ENCODE measurements at places on chromosomes 6 and 20.

DNA sequence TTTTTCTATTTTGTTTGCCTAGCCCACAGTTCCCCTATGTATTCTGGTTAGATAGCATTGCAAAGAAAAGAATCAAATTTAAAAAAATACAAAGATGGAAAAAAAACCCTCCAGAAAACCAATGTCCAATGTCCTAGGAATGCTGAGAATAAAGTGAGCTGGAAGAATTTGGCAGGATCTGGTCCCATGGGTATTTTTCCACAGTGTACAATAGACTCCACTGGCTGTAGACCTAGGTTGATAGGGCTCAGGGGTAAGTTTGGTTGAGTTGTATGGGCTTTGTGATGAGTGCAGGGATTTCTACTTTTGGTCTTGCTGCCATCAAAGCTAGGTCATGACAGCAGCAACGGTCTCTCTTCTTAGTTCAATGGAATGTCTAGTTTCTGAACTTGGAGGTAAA lies 41.5 kb downstream of the SLC22A2 start:
- no peak for DNase-seq

DNA sequence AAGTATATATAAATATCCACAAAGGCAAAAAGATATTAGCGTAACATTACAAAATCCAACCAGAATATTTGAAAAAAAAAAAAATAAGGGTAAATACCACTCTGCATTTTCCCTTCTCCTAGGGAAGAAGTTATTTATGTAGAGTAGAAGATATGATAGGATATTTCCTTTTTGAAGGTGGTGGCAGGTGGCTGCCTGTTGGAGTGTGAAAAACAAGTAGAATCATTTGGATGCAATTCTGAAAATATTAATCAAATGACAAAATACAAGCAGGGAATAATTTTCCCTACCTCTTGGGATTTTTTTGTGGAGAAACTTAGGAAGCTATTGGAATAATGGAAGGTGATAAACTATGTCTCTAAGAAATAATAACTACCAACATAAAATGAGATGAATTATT lies 62.5 kb upstream of the OGFRL1 start:
- DNase-seq = no peak

GRCh38 chr6:33513213-33513612 lies 58.8 kb downstream of the ZBTB9 start:
- no peak for DNase-seq

DNA sequence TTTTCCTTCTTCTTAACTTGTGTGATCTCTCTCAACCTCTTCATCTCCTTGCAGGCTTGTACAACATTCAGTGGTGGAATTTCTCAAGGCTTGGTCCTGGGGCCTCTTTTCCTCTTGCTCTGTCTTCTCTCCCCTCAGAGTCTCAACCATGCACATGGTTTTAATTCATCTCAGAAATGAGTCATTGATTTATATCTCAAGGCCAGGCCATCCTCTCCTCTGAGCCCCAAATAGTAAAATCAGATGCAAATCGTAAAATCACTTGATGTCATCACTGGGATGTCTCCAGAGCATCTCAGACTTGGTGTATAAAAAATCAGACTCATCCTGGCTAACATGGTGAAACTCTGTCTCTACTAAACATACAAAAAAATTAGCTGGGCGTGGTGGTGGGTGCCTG lies 85.0 kb downstream of the FNDC1 start:
- no peak for DNase-seq

DNA sequence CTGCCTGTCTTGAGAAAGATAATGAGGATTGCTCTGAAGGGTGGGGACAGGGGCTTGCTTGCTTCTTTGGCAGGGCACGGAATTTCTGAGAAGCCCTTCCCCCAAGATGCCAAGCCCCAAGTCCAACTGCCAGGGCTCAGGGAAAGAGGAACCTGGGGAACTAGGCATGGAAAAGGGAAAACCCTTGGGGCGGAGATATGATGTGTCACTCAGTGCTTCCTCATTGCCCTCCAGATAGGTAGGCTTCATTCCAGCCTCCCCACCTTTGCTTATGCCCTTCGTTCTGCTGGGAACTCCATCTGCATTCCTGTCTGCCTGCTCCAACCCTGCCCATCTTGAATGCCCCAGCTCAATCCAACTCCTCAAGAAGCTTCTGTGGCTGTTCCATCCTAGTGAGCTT lies 61.2 kb downstream of the VEGFA start:
- no peak for DNase-seq

GRCh38 chr6:108250240-108250866 lies 10.5 kb downstream of the SNX3 start:
- DNase-seq = peak; percentile 6

- DNase-seq = no peak
Measured at GRCh38 chr6:116449565-116449964, 11.6 kb upstream of the CALHM6 start.

DNA sequence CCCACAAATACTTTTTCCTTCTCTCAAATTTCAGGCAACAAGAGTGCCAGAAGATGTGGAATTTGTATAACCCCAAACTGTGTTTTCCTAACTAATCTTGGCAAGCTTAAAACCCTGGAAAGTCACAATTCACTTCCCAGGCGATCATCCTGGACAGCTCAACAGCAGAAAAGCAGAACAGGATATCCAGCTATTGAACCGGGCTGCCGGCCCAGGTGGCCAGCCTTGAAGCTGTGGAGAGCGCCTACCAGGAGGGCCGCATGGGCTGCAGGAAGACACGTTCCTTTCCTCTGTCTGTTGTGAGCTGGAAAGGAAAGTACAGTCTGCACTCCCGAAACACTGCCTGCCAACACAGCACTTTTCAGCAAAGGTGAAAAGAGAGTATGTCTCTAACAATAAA lies 719.7 kb upstream of the MARCKS start:
- no peak for DNase-seq

GRCh38 chr6:13131935-13132661 lies 196.2 kb downstream of the TBC1D7 start:
- no peak for DNase-seq

DNA sequence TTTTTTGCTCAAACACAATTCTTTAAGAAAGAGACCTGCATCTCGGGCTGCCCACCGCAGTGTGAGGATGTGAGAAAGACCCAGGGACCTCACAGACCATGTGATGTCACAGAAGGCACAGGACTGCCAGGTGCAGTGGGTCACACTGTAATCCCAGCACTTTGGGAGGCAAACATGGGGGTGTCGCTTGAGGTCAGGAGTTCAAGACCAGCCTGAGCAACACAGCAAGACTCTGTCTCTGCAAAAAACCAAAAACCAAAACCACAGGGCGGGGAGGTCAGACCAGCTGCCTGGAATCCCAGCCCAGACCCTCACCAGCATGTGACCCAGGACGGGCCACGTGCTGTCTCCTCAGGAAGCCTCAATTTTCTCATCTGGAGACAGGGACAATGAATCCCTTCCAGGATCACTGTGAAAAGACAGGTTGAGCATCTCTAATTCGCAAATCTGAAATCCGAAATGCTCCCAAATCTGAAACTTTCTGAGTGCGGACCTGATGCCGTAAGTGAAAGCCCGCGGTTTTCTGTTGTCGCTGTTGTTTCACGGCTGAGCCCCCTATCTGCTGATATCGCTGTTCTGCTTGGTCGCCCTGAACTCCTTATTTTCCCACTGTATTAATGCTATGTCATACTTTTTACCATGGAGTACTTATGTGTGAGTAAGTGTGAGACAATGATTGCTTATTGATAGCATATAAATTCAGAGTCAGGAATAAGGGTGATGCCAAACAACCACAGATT lies 159.5 kb upstream of the PTPN1 start:
- no peak for DNase-seq

GRCh38 chr20:17444091-17444490 lies 87.1 kb downstream of the BFSP1 start:
- no peak for DNase-seq

GRCh38 chr20:57777911-57778310 lies 68.1 kb upstream of the PMEPA1 start:
- no peak for DNase-seq

GRCh38 chr6:148520109-148520841 lies 177.6 kb downstream of the SASH1 start:
- no peak for DNase-seq

GRCh38 chr6:154165478-154165877 lies 126.4 kb downstream of the OPRM1 start:
- no peak for DNase-seq

GRCh38 chr6:42454428-42454791 lies 2.7 kb upstream of the TRERF1 start:
- DNase-seq = peak; percentile 9

GRCh38 chr6:15184441-15184861 lies 61.4 kb upstream of the JARID2 start:
- DNase-seq = peak; percentile 9

- DNase-seq = no peak
Measured at GRCh38 chr6:161903584-161904212, 629.8 kb upstream of the AGPAT4 start.

- peak; percentile 37 for DNase-seq
Measured at GRCh38 chr6:3455569-3456394, 1.1 kb downstream of the SLC22A23 start.

GRCh38 chr20:32201296-32201976 lies 6.1 kb downstream of the PLAGL2 start:
- DNase-seq = no peak

DNA sequence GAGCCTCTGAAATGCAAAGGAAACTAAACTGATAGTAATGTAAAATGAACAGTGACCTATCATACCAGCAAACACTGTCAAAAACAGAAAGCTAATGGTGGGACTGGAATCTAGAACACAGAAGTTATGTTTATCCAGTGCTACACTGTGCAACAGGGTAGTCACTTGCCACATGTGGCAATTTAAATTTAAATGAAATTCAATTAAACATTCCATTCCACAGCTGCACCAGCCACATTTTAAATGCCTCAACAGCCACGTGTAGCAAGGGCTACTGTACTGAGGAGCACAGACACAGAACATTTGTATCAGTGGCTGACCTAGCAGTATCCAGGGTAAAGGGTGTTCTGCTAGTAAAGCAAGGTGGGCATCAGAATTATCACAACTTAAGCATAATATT lies 5.6 kb upstream of the POLR1H start:
- DNase-seq = no peak

DNA sequence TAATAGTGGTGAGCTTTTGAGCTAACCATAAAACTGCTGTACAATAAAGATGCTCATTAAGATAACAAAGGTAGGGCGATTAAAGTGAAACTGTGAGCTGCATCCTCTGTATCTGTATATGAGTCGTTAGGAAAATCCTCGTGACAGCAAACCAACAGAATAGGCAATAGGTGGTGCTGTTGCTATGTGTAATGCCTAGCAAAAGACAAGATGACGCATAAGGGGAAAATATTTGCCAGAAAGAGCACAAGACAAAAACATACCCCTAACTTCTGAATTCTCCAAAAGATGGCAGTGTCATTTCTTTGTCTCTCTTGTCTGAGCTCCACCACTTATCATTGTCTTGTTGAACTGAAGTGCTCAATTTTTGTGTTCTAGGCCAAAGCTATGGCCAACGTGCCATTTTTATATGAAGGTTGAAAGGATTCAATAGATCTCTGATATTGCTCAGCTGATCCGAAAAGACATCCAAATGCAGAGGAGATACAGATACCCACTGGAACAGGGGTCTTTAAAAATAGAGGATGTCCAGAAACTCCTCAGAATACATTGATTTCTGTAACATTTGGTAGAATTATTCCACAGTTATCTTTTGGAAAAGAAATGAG lies 56.3 kb upstream of the ANKEF1 start:
- DNase-seq = peak; percentile 70

DNA sequence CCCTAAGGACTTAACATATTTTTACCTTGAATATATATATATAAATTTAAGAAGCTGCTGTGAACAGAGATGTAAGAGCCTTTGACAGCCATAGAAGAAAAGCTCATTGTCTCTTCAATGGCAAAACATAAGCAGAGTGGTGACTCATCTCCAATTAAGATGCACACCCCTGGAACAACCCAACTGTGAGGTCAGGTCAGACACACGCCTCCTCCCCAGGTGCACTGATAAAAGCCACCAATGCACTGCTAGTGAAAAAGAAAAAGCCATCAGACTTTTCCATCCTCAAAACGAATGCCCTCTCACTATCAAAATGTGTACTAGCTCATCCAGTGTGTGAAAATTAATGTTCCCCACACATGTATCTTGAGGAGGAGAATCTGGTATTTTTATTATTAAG lies 100.1 kb downstream of the SMLR1 start:
- peak; percentile 29 for DNase-seq

GRCh38 chr20:44336086-44336485 lies 757 bp upstream of the R3HDML start:
- no peak for DNase-seq

DNA sequence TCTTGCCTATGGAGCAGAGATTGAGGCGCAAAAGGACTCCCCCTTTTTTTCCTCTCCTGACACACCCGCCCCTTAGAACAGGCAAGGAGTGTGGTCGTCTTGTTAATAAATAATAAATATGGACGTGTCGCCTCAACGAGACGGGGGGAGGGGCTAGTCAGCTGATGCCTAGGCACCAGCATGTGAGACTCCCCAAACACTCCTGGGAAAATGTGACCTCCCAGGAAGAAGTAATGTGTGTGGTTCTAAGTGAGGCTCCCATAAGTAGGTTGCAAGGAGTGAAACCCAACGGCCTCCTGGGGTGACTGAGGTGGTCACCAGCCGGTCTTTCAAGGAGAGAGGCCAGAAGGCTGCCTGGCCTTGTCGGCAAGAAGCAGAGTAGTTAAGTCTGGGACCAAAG lies 1.1 kb upstream of the FAXC start:
- DNase-seq = no peak

- no peak for DNase-seq
Measured at GRCh38 chr6:88163616-88164015, 2.5 kb downstream of the CNR1 start.

GRCh38 chr20:32470025-32470861 lies 112.1 kb downstream of the ASXL1 start:
- DNase-seq = peak; percentile 89

DNA sequence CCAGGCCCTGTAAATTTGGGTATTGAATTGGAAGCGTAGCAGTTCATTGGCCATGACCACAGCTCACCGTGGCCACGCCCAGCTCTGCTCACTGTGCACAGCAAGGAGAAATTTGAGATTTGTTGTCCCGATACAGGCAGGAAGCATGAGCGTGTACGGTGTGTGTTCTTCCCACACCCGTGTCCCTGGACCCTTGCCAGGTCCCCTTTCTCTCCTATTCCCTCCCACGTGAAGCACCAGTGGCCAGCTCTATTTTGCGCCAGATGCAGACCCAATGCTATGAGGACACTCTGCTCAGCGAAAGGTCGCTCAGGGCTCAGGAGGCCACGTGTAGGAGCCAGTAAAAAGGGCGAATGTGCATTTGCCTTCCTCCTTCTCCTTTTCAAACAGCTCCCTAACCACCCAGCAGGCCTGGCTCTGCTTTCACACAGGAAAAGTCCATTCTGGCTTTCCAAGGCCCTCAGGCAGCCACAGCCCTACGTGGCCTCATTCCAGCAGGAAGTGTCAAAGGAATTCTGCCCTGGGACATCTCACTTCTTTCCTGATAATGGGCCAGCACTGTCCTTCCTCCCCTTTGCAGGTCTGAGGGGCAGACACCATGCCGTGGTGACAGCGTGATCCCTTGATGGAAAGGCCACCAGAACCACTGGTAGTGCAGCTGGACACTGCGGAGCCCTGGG lies 499.2 kb upstream of the CDH4 start:
- DNase-seq = peak; percentile 32

Data from Daoy (cell line).